Omental fat pad (tissue), 4 donors: ENCODE measurements at places on chromosomes 1 and 21. TPM values are rescaled to one million over a fixed set of nuclear protein-coding genes. Genes with fewer than 3 reads are reported as not detected.

Gene OR2G6
- total RNA-seq = not detected

Gene UTS2
- total RNA-seq = not detected

Gene FCGR3A
- 44.3 TPM for total RNA-seq

Gene S100PBP
- 47.6 TPM for total RNA-seq

Gene OXCT2
- total RNA-seq = 1.4 TPM

Gene TNFRSF4
- 9.0 TPM for total RNA-seq

Gene SPRR5
- not detected for total RNA-seq

Gene MCOLN2
- total RNA-seq = 2.5 TPM

Gene SPRR2G
- total RNA-seq = not detected

Gene SPRR2F
- total RNA-seq = not detected
